ENCODE measurements at places on chromosomes 5 and 9.
A peak's percentile ranks its signal among the peaks of the same experiment; 100 is the strongest.

DNA sequence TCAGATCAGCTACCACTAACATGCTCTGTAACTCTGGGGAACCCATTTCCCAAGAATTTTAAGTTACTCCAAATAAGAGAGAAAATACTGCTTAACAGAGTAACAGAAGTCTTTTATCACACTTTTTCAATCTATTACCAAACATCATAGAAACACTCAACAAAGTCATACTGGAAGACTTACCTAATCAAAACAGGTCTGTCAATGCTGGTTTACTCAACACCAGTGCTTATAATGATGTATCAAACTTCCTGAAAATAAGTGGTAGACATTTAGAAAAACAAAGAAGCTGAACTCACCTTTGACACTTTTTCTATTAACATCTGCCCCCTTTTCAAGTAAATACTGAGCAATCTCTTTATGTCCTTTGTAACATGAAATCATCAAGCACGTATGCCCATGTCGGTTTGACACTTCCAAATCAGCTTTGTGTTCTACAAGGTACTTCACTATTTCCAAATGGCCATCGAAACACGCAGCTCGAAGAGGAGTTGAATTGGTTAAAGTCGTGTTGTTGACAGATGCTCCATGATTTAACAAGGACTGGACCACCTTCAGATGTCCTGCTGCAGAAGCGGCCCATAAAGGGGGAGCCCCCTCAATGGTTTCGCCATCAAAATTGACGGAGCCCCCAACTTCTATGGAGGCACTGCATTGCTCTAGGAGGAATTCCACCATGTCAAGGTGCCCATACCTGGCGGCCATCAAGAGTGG lies 1.8 kb downstream of the FEM1C start:
- no peak for DNase-seq

DNA sequence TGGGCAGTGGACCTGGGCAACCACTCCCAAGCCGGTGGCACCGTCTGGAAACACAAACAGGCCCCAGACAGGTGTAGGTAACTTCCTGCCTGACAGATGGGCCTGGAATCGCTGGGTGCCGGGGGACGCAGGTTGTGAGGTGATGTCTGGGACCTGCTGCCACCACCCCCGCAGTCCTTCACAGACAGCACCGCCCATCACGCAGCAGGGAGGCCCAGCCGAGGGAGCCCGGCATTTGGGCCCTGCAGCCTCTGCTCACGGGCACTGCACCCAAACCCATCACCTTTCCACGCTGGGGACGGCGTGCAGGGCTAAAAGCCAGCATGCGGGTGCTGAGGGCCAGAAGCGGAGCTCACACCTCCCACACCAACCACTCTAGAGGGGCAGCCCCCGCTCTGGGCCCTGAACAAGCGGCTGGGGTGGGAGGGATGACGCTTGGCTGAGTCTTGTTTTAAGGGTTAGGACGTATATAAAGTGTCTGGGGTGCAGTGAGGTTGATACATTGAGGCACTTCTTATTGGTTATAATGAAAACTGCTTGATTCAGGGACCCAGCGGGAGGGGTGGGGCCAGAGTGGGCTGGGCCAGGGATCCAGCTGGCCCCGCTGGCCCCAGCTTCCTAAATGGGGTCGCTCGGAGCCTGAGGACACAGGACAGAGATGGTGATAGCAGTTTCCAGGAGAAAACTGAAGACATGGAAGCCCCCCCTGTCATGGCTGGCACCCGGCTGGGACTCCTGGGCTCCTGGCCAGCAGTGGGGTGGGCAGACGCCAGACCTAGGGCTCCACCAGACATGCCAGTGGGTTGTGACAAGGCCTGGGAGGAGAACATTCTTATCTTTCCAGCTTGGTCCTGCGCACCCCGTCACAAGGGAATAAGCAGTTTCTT lies 11.3 kb downstream of the MYMK start:
- peak; percentile 25 for DNase-seq

DNA sequence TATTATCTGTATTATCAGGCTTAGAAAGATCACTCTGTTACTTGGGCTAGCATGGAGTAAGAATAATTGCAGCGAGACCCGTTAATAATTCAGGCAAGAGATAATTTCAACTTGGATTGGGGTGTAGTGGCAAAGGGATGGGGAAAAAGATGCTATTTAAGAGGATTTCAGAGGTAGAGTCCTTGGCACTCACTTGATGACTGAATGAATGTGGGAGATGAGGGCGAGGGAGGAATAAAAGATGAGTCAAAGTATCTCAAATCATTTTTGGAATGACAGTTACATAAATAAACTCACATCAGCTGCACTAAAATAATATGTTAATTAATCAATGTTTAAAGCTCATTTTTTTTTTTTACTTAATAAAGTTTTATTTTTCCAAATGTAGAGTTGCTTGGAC lies 4.5 kb upstream of the GPR21 start:
- no peak for DNase-seq

DNA sequence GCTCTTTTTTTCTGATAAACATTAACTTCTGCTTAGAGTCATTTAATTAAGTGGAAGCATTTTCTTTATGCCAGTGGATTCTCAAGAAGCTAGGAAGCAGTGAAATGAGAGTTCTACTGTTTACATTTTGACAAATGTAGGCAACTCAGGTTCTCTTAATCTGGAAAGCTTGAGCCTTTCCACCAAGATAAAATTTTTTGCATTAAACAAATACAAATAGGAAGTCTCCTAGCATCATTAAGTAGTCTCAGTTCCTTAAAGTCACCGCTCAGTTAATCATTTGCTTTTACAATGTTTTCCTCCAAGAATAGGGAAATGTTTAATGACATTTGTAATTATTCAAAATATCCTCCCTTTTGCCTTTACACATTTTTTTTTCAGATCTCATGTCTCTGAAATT lies 290.4 kb upstream of the PDE4D start:
- no peak for DNase-seq

DNA sequence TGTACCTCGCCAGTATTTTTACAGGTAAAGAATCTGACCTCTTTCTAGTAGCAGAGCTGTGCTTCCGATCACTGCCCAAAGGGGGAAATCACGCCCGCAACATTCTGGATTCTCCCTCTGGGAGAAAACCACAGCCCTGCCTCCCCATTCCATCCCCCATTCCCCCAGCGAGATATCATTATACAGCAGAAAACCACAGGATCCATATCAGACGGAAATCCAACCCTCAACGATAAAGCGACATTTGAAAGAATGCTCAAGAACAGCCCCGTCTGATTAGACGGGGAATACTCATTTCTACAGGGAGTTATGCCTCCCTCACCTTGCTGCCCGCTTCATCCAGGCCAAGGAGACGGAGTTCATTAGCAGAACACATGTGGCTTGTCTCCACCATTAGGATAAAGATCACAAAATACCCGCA lies 172.8 kb downstream of the COL23A1 start:
- DNase-seq, result no peak

GRCh38 chr5:83665631-83666030 lies 55.0 kb downstream of the HAPLN1 start:
- no peak for DNase-seq

DNA sequence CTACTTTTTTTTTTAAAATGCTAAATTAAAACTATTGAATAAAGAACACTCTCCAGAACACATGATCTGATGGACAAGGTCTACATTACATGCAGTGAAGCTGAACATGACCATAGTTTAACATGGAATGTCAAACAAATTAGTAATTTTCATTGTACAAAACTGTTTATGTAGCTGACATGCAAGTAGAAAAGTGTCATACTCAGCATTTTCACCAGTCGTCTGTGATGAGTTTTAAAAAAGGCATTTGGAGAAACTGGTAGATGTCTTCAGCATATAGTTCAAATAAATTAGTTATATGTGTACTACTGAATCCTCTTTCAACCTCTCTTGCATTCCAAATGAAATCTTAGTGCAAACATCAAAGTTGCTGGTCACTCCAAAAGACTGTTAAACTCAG lies 301.9 kb downstream of the FER start:
- no peak for DNase-seq

GRCh38 chr5:94031631-94032030 lies 290.2 kb upstream of the POU5F2 start:
- no peak for DNase-seq

GRCh38 chr9:128006332-128006996 lies 25.7 kb upstream of the EEIG1 start:
- no peak for DNase-seq

GRCh38 chr9:129402931-129403778 lies 217.7 kb downstream of the C9orf50 start:
- no peak for DNase-seq

- no peak for DNase-seq
Observed at GRCh38 chr9:3032898-3033297, 189.0 kb upstream of the PUM3 start.
